GM06990 (cell line): ENCODE measurements at places on chromosomes 2 and 18.

GRCh38 chr2:95345563-95346230 lies 48.5 kb downstream of the KCNIP3 start:
- peak; percentile 66 for DNase-seq

DNA sequence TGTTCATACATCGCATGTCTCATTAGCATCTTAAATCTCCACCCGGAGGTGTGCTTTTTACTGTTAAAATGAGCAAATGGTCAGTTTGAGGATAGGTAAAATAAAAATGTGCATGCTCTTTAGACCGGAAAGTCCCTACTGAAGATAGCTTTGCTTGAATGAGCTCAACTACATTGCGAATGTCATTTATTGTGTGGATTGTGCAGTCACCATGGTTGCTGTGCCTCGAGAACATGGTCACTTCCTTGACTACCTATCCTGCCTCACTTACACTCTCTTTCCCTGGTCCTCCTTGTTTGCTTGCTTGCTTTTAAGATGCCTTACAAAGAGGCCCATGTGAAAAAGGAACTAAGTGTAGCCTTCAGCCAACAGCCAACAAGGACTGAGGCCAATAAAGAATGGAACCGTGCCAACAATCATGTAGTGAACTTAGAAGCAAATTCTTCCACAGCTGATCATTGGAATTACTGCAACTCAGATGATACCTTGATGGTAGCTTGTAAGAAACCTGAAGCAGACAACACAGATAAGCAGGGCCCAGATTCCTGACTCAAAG lies 72.2 kb upstream of the BARD1 start:
- no peak for DNase-seq

GRCh38 chr2:165863810-165864261 lies 69.8 kb upstream of the GALNT3 start:
- DNase-seq = peak; percentile 9

DNA sequence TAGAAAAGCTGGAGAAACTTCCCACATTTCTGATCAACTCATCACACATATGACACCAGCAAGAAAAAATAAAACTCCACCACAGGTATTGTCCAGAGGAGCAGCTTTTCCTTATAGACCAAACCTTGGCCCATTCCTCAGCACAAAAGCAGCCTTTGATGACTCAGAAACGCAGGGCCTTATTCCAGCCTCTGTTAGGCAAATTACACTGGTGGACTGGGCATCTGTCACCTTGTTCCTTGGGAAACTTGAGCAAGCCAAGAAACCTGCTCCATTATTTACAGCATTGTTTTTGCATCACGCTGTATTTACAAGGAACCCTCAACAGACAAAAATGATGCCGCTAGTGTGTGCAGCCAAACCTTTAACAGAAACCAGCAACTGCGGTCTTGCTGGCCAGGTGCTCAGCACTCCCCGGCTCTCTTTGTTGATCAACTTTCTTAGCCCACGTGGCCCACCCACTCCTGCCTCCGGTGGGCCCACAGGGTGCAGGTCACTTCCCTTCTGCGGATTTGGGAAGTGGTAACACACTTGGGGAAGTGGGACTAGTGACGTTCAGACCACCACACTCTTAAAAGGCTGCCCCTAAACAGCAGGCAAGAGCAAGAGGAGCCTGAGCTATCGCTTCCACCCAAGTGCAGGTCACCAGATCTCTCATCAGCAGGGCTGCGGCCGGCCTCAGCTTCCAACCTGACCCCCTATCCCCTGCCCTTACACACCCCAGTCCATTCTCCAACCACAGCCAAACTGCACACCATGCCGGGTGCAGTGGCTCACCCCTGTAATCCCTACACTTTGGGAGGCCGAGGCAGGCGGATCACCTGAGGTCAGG lies 1.5 kb downstream of the AP1S3 start:
- DNase-seq = peak; percentile 80

DNA sequence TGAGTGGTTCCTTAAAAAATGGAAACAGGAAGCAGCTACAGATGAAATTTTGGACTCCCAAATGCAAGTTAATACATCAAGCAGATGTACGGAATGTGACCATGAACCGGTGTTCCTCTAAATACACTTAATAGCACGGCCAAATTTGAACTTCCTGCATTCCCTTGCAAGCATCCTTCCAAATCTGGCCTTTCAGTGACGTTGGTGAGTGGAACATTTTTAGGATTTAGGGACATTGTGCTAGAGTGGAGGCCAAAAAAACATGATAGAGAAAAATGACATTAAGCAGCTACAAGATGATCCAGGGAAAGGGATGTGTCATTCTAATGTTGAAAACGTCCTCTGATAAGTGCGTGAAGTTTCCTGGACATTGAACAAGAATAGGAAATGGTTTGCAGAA lies 62.1 kb downstream of the CTAGE1 start:
- DNase-seq = no peak

GRCh38 chr2:71598526-71598925 lies 145.2 kb downstream of the DYSF start:
- DNase-seq = no peak

- no peak for DNase-seq
Measured at GRCh38 chr2:72032481-72033041, 115.1 kb downstream of the CYP26B1 start.

GRCh38 chr18:77469131-77469530 lies 219.5 kb downstream of the GALR1 start:
- DNase-seq = no peak

GRCh38 chr2:57429831-57430230 lies 616.8 kb upstream of the VRK2 start:
- DNase-seq = peak; percentile 13

GRCh38 chr2:212284166-212284565 lies 254.4 kb downstream of the ERBB4 start:
- DNase-seq = no peak

GRCh38 chr2:218032336-218033171 lies 29.8 kb upstream of the TNS1 start:
- no peak for DNase-seq

DNA sequence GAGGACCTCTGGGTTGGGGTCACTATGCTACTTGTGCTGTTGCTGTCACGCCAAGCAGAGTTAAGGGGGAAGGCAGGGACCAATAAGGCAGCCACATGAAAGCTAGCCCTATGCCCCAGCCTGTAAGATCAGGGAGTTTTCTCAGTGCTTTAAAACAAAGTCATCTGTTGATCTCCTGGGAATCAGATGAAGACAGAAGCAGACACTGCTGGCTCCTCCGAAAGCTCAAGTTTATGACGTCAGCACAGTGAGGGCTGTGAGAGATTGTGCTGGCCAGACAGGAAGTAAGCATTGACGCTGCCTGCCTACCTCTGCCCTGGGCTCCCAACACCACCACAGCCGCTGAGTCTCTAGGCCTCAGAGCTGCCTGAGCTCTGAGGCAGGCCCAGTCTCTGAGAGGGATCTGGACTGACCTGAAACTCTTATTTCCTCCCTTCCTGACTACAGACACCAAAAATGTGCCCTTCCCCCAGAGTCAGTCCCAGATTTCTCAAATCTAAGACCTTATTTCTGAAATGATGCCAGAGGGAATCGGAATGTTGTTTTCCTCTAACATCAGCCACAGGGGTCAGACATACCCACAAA lies 118.1 kb upstream of the EPAS1 start:
- peak; percentile 15 for DNase-seq

DNA sequence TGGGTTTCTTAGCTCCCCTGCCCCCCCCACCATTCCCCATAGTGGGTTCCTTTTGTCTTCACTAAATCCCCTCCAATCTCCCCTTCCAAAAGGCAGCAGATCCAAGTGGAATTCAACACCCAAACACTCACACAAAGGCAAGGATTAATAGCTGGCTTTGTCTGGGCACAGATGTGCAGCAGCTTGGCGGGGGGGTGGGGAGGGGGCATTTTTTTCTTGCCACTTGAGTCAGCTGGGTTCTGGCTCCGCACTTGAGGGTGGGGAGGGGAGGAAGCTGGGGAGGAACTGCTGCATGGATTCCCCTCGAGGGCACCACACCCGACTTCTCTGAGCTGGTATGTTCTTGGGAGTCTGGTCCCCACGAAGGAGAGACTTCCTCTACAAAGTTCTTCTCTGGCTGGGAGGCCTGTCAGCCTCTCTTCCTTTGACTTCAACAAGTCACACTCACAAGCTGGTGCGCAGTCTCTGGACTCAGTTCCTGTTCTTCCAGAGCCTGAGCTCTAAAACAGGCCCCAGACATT lies 36.0 kb downstream of the SERTAD2 start:
- DNase-seq = no peak

DNA sequence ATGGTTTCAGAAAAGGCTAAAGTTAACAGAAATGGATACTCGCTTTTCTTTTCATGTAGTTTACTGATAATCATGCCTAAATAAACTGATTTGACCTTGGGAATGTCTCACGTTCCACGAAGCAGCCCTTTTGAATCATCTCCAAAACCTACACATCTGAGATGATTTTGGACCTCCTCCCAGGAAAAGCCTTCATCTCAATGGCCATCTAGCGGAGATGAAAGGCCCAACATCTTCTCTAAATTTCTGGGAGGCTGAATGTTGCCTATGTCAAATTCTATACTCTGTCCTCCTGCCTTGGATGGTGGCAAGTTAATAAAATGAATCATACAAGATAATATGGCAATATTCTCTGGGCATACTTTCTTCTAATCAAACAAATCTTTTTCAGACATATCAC lies 448.5 kb downstream of the ZEB2 start:
- DNase-seq = no peak

- DNase-seq = no peak
Measured at GRCh38 chr2:57990118-57990725, 56.4 kb upstream of the VRK2 start.

GRCh38 chr2:33903215-33903614 lies 304.1 kb upstream of the FAM98A start:
- no peak for DNase-seq

- DNase-seq = no peak
Measured at GRCh38 chr2:181574321-181574720, 82.6 kb downstream of the CERKL start.

DNA sequence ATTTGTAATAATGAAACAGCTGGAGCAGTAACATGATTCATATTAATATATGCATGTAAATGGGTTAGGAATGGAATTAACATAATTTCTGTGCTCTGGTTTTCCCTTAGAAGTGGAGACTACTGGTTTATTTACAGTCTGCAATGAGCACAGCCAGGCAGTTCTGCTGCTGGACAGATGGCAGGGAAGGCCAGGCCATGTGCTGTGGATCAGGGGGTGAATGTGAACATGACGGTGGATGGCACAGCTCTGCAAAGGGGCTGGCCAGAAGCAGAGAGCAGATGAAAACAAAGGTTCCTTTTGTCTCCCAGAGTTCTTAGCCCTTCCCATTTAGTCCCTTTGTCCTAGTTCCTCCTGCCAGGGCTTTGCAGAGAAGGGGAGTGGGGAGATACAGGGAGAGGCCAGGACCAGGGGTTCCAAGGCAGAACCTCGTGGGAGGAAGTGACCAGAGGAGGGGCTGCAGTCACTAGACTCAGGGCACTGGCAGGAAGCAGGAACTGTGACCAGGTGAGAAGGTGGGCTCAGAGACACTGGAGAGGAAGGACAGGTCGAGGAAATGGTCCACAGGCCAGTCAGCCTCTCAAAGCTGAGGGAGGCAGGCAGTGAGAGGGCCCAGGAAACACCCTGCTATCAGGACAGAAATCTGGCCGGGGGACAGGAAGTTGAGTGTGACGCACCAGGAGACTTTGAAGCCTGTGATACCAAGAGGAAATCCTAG lies 112.9 kb upstream of the ATP8B1 start:
- no peak for DNase-seq

DNA sequence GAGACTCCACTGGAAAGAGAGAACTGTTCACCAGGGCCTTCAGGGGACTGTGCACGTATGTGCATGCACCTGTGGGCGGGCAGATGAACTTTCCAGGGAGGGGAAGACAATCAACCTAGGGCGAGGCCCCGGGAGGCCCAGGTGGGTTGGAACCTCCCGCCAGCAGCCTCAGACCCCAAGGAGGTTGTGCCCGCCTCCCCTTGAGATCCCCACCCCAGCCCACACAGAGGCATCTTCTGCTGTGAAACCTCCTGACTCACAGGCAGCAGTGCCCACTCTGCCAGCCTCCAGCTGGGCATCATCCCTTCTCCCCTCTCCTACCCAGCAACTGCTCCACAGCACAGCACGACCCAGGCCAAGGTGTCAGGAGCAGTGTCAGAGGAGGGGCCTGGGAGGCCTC lies 54.4 kb downstream of the FAM178B start:
- DNase-seq = no peak

DNA sequence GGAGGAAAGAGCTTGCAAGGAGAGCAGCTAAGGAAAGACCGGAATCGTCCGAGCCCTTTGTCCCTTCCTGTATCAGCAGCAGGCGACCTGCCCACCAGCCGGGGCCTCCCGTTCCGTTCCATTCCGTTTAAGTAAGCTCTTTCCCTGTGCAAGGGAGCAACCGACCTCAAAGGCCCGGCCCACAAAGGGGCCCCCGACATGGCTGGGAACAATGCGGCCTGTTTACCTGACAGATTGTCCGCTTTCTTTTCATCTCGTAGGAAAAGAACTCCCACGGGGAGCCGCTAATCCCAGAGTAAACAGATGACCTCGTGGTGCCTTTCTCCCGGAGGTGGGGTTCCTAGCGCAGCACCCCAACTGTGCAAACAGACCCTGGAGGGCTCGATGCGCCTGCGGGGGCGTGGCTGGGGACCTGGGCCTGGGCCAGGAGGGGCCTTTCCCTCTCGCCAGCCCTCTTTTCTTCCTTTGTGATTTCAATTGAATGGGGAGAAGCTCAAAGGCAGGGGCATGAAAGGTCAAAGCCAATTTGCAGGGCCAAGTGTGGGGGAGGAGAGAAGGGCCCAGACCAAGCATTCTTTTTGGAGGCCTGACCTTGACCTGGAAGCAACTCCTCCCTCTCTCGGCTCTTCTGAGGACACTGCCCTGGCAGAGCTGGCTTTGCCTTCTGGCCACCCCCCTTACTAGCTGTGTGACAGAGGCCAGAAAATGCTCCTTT lies 120.2 kb downstream of the INHBB start:
- no peak for DNase-seq

DNA sequence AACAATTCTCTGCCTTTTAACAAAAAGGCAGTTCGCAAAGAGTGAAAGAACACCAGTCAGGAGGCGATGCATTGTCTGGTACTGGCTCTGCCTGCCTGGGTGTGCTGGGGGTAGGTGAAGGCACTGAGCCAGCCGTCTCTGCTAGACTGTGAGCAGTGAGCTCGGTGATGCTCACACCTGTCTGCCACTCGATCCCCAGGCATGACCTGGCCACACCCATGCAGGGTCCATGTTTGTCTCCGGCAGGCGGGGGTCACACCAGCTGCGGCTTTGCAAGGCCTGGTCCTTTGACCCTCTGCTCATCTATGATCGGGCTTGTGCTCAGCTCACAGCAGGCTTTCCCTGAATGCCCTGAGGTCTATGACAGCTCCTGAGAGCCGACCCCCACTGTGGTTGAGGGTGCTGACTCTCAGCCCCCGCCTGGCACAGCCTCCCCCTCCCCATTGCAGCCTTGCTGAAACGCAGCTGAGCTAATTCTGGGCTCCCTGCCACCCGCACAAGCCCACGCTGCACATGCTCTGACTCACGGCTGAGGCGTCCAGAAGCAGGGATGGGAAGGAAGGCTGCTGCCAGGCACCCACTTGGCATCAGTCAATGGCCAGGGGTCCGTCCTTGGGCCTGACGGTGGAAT lies 23.7 kb downstream of the CRACDL start:
- DNase-seq = no peak

DNA sequence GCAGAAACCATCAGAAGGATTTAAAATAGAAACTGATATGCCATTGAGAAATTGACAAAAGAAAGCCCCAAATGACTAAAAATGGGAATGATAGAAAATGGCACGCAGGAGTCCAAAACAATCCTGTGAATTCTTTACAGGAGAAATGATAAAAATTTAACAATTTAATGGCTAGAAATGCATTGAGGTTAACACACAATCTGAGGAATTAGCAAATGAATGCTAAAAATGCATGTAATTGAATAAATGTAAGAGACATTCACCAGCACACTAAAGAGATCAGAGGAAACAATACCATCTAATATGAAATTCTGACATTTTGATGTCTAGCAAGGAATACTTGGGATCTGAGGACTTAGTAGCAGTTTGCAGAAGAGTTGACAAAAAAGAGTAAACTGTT lies 37.0 kb downstream of the MARCHF4 start:
- no peak for DNase-seq
